ENCODE measurements at places on chromosomes 2 and 18.

DNA sequence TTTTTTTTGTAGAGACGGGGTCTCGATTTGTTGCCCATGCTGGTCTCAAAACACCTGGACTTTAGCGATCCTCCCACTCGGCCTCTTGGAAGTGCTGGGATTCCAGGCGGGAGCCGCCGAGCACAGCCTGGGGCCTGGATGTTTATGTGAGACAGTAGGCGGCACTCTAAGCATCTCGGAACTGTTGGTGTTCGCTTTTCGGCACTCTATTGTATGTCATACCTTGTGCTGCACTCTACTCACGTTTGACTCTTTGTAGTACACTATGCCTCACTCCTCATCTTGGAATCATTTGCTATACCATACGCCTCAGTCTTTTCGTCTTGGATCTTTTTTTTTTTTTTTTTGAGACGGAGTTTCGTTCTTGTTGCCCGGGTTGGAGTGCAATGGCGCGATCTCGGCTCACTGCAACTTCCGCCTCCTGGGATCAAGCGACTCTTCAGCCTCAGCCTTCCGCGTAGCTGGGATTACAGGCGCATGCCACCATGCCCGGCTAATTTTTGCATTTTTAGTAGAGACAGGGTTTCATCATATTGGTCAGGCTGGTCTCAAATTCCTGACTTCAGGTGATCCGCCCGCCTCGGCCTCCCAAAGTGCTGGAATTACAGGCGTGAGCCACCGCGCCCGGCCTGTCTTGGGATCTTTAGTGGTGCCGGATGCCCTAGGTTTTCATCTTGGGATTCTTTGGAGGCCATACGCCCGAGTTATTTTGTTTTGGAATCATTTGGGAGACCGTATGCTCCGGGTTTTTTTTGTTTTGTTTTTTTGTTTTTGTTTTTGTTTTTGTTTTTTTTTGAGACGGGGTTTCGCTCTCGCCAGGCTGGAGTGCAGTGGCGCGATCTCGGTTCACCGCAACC, 24.2 kb upstream of the ZDBF2 start:
- no peak for DNase-seq

DNA sequence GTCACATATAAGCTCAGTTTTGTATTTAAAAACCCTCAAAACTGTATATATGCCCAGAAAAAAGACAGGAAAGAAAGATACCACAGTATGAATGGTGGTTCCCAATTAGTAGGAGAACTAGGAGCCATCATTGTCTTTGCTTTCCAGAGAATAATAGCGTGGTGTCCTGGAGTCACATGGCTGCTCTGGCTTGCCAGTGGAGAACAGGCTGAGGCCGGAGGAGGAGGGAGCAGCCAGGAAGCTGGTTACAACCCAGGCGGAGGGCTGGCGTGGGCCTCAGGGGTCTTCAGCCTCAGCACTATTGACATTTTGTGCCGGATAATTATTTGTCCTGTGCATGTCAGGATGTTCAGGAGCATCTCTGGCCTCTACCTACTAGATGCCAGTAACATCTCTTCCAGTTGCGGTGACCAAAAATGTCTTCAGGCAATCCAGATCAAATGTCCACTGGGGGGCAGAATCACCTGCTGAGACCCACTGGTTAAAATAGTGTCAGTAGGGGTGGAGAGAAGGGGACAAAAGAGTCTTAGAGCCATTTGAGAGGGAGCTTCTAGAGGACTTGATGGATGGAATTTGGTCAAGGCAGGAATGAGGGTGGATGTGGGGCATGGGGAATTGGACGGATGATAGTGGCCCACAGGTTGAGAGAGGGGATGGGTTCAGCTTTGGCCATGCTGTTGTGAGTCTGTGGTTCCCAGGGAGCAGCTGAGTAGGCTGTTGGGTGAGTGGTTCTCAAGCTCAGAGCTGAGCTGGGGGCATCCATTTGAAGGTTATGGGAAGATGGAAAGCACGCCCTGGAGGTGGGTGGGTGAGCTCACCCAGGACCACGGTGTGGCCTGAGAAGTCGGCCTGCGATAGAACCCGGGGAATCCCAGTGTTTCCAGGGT, 144.9 kb downstream of the AGAP1 start:
- no peak for DNase-seq

GRCh38 chr2:233822781-233823730, 31.3 kb downstream of the HJURP start:
- DNase-seq = no peak

GRCh38 chr2:86821842-86822241, 31.1 kb upstream of the CD8A start:
- no peak for DNase-seq

DNA sequence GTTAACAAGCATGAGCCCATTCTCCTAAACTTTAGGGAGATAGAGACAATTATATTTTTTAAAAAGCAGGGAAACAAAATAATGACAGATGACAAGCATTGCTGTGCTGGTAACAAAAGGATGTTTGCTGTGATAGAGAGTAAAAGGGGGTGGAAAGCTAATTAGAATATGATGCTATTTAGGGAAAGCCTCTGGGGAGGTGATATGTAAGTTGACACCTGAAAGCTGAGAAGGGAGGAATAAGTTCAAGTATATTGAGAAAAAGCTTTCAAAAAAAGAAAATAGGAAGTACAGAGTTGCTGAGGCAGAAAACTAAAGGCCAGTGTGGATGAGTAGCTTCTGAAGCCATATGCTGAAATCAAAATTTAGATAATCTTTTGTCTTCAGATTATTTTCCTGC, 565.2 kb upstream of the NRXN1 start:
- DNase-seq = no peak

DNA sequence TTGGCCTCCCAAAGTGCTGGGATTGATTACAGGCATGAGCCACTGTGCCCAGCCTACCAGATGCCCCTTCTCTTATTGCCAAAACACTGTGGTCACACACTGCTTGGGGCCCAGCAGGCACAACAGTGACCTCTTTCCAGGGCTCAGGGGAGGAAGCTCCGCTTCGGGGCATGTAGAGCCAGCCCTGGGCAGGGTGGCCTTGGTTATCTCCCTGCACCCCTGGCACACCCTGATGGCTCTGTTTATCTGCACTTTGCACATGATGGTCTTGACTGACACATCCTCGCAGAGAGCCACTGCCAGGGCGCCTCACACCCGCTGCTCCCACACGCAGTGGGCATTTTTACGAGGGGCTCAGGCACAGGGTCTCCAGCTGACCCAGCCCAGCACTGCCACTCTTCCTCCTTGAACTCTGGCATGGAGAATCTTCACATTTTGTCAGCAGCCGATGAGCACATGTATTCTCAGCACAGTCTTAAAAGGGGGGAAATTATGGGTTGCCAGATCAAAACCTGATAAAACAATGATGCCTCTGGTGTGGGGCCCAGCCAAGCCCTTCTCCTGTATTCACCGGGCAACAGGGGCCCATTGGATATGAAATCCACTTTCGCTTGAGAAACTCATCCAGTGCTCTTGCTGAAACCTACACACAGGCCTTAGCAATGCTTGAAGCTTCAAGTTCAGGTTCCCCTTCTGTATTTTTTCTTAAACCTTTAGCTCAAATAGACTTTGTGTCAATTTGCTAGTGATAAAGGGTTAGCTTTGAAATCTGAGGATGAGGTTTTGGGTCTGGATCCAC, 5.9 kb downstream of the GYPC start:
- no peak for DNase-seq

DNA sequence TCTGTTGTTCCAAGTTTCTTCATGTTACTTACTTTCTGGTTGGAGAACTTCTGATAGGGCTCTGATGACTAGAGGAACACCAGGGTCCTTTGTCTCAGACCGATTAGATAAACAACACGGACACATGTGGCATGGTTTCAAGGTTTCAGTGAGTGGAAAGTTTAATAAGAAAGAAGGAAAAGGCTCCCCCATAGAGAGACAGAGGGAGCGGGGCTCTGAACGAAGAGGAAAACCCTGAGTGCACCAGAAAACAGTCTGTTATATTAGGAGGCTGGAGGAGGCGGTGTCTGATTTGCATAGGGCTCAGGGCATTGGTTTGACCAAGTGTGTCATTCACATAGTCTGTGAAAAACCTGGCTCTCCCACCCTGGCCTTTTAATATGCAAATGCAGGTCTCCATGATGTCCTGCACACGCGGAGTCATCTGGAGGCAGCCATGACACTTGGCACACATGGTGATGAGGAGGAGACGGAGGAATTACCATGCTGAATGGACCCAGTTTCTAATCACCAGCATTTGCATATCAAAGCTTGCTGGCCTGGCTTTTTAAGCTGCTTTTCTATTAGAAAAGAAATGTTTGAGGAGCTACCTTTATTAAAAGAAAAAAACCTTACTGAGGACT, 94.2 kb downstream of the PTPN4 start:
- DNase-seq = no peak

GRCh38 chr18:13443552-13443951, 225.0 kb downstream of the LDLRAD4 start:
- DNase-seq = no peak
